ENCODE measurements at places on chromosomes 5 and 9.

DNA sequence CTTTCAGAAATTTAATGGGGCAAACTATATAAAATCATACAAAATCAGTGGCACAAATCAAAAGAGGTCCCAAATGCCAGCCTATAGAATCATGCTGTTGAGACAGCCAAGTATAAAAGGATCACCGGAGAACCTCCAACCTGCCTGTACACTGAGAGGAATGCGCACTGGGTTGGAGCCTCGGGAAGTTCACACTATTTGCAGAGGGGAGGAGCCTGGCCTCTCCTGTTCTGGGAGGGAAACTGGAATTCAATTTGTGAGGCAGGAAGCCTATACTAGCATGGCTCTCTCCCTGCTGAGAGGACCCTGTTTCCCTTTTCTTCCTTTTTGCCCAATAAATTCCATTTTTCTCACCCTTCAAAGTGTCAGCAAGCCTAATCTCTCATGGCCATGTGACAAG lies 406.0 kb downstream of the HINT1 start:
- no peak for DNase-seq

GRCh38 chr9:14349447-14350348 lies 35.8 kb upstream of the NFIB start:
- no peak for DNase-seq

GRCh38 chr5:107289030-107289714 lies 381.6 kb downstream of the EFNA5 start:
- DNase-seq: no peak

- DNase-seq: no peak
These were observed 3.6 kb upstream of the DRD1 start for GRCh38 chr5:175447571-175447970.

- DNase-seq: no peak
These were observed 465.7 kb upstream of the RGMB start for GRCh38 chr5:98307811-98308210.

GRCh38 chr9:107222020-107222522 lies 61.0 kb upstream of the RAD23B start:
- no peak for DNase-seq

GRCh38 chr5:5899716-5900115 lies 477.2 kb downstream of the ICE1 start:
- DNase-seq: no peak

DNA sequence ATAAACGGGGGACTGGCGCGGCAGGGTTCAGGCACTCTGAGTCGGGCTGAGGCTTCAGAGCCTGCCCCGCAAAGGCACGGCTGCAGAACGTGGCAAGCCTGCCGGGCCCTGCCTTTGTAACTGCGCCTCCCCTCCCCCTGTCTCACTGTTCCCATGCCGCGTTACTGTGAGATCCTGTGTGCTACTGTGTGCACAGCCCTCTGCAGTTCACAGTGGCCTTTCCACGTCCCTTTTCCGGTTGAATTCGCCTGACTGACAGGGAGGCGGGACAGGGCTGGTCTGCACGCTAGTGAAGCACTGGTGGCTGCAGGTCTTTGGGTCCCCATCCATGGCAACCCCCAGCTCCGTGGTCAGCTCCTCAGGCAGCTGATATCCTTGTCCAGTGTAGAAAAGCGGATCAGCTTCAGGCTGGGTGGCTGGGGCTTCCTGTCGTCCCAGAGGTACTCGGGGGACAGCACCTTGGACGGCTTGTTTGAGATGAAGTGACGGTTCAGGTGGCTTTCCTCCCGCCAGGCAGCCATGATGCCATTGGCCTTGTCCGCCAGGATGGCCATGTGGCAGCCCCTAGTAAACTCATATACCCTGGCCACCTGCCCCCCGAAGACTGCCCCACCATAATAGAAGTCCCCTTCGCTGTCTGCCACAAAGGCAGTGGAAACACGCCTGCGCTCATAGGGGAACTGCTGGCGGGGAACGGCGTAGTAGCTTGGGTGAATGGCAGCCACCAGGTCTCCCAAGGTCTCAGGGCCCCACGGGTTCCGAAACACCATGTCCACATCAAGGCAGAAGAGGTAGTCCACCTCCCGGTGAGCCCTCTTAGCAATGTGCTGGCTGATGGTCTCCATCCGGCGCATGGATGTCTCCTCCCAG lies 10.3 kb downstream of the GBGT1 start:
- DNase-seq: no peak

DNA sequence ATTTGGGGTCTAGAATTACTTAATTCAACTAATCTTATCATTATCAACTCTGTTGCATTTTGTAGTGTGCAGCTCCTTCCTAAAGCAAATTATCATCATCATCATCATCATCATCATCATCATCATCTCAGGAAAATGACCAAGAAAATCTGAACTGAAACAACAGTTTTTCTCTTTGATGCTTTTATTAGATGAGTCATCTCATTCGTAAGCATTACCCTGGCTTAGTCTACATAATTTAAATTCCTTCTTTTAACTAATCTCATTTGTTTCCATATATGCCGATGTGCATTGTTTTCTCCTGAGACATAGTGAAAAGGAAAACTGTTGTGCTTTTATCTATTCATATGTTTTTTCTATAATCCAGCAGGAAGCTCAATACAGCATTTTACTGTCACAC lies 173.0 kb upstream of the PDE4D start:
- no peak for DNase-seq
